ENCODE measurements at places on chromosomes 6 and 20. TPM values are rescaled to one million over a fixed set of nuclear protein-coding genes. Genes with fewer than 3 reads are reported as not detected.

HDGFL1 gene
- total RNA-seq, result not detected

HEY2 gene
- total RNA-seq, result 1.5 TPM

GRCh38 chr6:41566961-41567360 lies 20.8 kb downstream of the FOXP4 start:
- DNase-seq, result no peak

GRCh38 chr6:31901953-31902643 lies at the start of gene ZBTB12:
ZBTB12 (minus strand) TSS chr6:31902086; CDS start chr6:31901305, 781 bp downstream.
- peak; percentile 89 for DNase-seq

DNA sequence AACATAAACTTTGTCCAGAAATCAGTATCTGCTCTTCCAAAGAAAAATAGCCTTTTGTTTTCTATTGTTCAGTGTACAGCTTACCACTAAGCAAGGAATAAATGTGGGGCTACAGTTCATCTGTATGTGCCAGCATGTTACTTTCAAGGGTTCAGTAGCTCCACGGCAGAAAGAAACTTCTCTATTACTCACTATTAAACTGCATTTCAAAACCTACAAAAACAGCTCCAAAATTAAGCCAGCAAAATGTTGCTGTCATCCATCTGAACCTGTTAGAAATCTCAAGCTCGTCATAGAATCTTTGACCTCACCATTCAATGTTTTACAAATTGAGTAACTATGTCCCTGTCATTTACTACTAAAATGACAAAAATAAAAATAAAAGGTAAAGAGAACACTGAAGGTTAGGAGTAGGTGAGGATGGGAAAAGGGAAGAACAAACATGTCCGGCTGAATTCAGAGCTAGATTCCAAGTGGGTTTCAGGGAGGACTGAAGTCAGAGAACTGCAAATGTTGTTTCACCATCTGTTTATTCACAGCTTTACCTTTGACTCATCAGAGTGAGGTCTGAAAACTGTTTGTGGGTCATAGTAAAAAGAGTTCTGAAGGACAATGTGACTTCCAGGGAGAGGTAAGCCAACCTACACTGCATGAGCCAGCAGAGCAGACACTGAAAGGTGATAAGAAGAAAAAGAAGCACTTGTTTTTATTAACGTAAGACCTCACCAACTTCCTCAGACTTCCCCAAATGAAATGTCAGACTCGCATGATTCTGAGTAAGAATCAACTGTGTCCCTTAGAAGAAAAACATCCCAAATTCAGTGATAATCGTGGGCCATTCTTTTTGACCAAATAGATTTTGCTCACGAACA lies 62.0 kb downstream of the ATXN1 start:
- no peak for DNase-seq

- no peak for DNase-seq
Measured at GRCh38 chr20:58619864-58620431, 31.1 kb upstream of the STX16 start.
